ENCODE measurements at places on chromosomes 2 and 18. TPM values are rescaled to one million over a fixed set of nuclear protein-coding genes. Genes with fewer than 3 reads are reported as not detected.
A peak's percentile ranks its signal among the peaks of the same experiment; 100 is the strongest.

DNA sequence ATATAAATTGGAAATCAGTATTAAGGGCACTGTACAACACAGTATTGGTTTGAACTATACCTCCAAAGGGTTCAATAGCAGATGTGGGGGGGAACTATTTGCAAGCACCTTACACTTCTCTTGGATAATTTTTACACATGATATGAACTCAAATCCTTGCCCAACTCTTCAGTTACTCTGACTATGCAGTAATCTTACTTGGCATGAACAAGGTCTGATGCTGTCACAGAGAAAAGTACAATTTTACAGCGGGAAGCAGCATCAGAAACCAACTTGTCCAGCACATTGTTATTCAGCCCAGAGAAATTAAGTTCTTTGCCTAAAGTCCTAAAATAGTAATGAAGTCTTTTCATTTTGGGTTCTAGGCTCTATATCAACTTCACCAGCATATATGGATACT lies 98.2 kb downstream of the ZNF521 start:
- no peak overlapping the region for H3K4me3 ChIP-seq
- H3K27ac ChIP-seq = no peak overlapping the region
- DNase-seq = no peak
- H3K4me1 ChIP-seq = peaks cover 7% of the 10 kb centered on the region
- no peaks in the 10 kb centered on the region for H3K36me3 ChIP-seq
- no peaks in the 10 kb centered on the region for H3K27me3 ChIP-seq

GRCh38 chr2:57182916-57183315 lies 863.7 kb upstream of the VRK2 start:
- H3K4me1 ChIP-seq = no peaks in the 10 kb centered on the region
- no peaks in the 10 kb centered on the region for H3K36me3 ChIP-seq
- no peak overlapping the region for H3K4me3 ChIP-seq
- no peaks in the 10 kb centered on the region for H3K27me3 ChIP-seq

- no peak for DNase-seq
- peaks cover 22% of the 10 kb centered on the region for H3K4me1 ChIP-seq
- no peak overlapping the region for H3K4me3 ChIP-seq
- H3K27ac ChIP-seq = peak overlapping the region; percentile 72
Observed at GRCh38 chr2:105428387-105429018, 29.7 kb upstream of the FHL2 start.

VWC2L gene
- total RNA-seq = not detected

MSH2 gene
- total RNA-seq = 43.0 TPM

DOCK10 gene
- 165 TPM for total RNA-seq

GRCh38 chr2:48439102-48439501 lies 90.9 kb upstream of the STON1 start:
- H3K4me3 ChIP-seq = no peak overlapping the region
- DNase-seq = no peak
- no peaks in the 10 kb centered on the region for H3K36me3 ChIP-seq
- no peaks in the 10 kb centered on the region for H3K27me3 ChIP-seq

DNA sequence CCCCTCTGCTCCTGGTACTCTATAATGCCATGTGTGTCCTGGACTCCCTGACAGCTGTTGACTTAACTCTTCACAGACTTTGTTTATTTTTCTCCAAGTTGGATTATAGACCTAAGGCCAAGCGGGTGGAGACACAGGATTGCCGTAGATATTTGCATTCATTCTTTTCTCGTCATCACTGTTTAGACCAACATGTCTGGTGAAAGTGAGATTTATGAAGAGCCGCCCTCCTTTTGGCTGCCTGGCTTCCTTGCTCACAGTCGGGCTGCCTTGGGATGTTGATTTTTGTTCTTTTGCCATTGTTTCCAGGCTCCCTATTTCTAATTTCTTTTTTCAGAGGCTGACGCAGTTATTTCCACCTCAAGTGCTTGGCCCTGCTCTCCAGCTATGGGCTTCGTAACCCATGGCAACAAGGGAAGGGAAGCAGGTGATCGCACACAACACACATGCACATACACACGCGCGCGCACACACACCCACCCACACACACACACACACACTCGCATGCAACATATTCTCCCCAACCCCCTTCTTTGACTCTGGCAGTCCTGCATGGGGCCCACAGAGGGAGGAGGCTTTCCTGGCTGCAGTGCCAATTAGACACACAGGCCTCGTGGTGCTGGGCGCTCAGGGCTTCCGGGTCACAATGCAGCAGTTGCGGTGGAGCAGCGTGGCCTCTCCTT lies 296.5 kb downstream of the MTX2 start:
- H3K36me3 ChIP-seq = no peaks in the 10 kb centered on the region
- H3K4me3 ChIP-seq = no peak overlapping the region
- no peak overlapping the region for H3K27ac ChIP-seq
- H3K4me1 ChIP-seq = no peaks in the 10 kb centered on the region

BIN1 gene
- total RNA-seq = 130 TPM

LPIN2 gene
- total RNA-seq = 59.6 TPM

CLEC4F gene
- not detected for total RNA-seq

- peaks cover 4% of the 10 kb centered on the region for H3K36me3 ChIP-seq
- DNase-seq = no peak
- H3K27me3 ChIP-seq = peaks cover 3% of the 10 kb centered on the region
Observed at GRCh38 chr2:170845343-170845742, 28.7 kb downstream of the GAD1 start.

MBOAT2 gene
- 1.8 TPM for total RNA-seq

TMEM169 gene
- total RNA-seq = 2.6 TPM

KCNG3 gene
- not detected for total RNA-seq

TACR1 gene
- total RNA-seq = not detected

EVX2 gene
- not detected for total RNA-seq

SLC20A1 gene
- total RNA-seq = 71.2 TPM

DNA sequence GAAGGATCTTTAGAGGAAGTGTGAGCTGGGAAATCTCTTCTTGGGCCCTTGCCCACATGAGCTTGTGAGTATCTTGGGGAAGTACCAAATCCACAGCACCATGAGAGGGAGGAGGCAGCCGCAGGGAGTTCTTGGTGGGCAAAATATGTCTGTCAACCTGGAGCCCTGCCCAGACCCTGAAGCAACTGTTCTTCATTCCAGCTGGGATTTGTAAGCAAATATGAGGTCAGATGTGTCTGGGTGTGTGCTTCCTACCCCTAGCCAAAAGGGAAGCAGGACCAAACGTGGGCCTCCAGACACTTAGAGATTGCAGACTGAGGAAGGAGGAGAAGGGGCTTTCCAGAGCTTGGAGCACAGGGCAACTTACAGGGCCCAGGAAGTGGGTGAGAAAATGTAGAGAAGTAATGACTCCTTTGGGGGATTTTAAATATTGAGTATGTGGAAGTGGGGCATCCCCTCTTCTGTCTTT lies 41.9 kb downstream of the TMEM247 start:
- H3K36me3 ChIP-seq = peaks cover 4% of the 10 kb centered on the region
- H3K27me3 ChIP-seq = no peaks in the 10 kb centered on the region
- H3K27ac ChIP-seq = no peak overlapping the region
- no peak overlapping the region for H3K4me3 ChIP-seq
- DNase-seq = no peak

GRCh38 chr18:9814431-9814830 lies 71.3 kb upstream of the TXNDC2 start:
- H3K27me3 ChIP-seq = peaks cover 6% of the 10 kb centered on the region
- no peak overlapping the region for H3K27ac ChIP-seq
- H3K36me3 ChIP-seq = no peaks in the 10 kb centered on the region
- no peak overlapping the region for H3K4me3 ChIP-seq

DNA sequence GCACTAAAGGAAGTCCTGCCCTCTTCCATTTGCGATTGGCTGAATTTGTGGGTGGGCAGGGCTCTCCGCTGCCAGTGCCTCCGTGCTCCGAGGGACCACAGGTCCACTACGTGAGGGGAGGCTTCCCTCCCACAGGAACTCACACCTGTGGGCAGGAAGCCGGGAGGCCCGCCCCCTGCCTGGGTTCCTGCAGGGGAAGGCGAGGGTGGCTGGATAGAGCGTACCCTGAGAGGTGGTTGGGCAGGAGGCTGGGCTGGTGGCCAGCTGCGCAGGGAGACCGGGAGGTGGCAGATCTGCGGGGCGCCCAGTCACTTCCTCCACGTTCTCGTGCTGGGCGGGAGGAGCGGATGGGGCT lies 47.0 kb upstream of the PTH2R start:
- peaks cover 3% of the 10 kb centered on the region for H3K36me3 ChIP-seq
- no peak overlapping the region for H3K4me3 ChIP-seq
- no peaks in the 10 kb centered on the region for H3K27me3 ChIP-seq
- peaks cover 4% of the 10 kb centered on the region for H3K4me1 ChIP-seq
- H3K27ac ChIP-seq = no peak overlapping the region
- DNase-seq = no peak

All from naive thymus-derived CD8-positive, alpha-beta T cell (primary cell).